ENCODE measurements at places on chromosomes 12 and 14.

DNA sequence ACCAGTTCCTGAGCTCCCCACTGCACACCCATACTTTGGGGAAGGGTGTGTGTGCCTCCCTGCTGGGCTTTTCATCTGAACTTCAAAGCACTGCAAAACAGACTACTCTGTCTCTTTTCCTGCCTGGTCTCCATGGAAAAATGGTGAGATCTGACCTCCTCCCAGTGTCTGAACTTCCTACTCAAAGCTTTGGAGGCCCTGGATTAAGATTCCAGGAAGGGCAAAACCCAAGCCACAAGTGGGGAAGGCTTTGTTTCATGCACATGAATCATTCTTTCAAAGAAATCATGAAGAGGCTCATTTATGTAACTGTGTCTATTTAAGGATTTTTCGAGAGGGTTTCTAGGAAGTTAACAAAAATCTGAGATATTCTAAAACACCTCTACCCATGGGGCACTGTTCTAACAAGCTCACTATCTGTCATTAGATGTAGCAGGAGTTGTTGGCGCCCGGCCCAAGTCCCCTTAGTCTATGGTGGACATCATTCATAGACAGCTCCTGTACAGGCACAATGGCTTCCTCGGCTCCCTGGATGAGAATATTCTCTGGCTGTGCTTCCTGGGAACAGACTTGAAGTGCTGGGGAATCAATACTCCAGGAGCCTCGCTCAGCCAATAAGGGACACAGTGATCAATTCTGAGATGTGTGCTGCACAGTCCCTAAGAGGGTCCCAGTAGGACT lies 224.0 kb downstream of the KTN1 start:
- DNase-seq, result no peak

GRCh38 chr12:5689773-5690172 lies 255.3 kb downstream of the ANO2 start:
- no peak for DNase-seq

DNA sequence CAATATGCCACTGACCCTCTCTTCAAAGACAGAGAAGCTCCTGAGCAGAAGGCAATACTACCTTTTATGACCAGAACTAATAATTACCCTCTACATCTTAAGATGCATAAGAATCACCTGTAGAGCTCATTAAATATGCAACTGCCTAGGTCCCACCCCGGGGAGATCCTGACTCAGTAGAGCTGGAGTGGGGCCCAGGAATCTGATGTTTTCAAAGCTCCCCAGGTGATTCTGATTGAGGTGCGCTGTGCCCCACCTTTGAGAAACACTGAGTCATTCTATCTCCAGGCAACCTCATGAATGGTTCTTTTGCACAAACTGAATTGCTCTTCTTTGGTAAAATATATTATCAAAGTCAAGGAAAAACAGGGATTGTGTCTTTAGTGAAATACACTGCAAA lies 149.3 kb upstream of the BMP4 start:
- DNase-seq, result no peak

DNA sequence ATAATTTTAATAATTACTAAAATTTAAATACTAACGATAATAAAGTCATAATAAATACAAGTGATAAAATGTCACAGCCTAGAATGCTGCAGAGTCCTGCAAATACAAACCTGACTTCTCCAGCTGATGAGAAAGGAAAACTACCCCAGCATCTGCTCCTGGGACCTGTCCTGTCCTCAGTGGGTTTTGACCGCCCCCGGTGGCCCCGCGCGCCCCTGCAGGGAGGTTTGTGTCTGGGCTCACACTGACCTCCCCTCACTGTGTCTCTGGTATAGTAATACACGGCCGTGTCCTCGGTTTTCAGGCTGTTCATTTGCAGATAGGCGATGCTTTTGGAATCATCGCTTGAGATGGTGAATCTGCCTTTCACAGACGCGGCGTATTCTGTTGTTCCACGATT lies 1139.4 kb downstream of the TMEM121 start:
- peak; percentile 38 for DNase-seq

DNA sequence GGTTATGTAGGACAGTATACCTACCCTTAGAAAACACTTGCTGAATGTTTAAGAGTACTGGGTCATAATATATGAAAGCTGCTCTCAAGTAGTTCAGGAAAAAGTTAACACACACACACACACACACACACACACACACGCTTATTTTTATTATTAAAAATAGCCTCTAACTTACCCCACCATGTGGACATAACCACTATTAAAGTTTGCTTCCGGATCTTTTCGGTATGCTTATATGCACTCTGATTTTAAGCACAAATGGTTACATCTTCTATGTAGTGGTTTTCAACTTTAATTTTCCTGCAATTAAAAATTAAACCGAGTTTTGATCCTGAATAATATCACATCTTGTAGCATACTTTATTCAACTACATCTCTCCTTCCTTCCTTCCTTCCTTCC lies 84.9 kb upstream of the TRAF3 start:
- DNase-seq, result no peak

- DNase-seq, result no peak
These were observed 452.6 kb downstream of the GLT1D1 start for GRCh38 chr12:129305851-129306250.

GRCh38 chr12:127145929-127146789 lies 1120.8 kb upstream of the TMEM132C start:
- DNase-seq, result peak; percentile 76

GRCh38 chr12:20696181-20696905 lies 1.2 kb downstream of the SLCO1C1 start:
- DNase-seq, result no peak

- no peak for DNase-seq
These were observed 10.7 kb upstream of the KRT80 start for GRCh38 chr12:52202361-52203078.

- DNase-seq, result no peak
These were observed 67.1 kb upstream of the DCN start for GRCh38 chr12:91249518-91250272.

GRCh38 chr12:7634561-7634960 lies 31.1 kb downstream of the APOBEC1 start:
- DNase-seq, result no peak

DNA sequence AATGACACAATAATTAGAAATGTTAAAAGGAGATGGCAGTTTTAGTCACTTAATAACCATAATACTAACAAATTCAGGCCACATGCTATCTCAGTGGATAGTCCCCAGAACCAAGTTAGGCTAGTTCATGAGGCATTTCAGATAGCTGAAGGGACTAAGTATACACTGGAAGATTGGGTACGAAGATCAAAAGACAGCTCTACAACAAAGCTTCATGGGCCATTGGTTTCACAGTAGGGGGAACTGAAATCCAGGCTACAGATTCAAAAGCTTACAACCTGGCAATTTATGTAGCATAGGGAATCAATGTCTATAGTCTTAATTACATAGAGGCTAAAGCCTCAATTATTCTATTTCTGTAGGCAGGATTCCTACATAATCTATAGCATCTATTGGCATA lies 343.0 kb downstream of the RGS6 start:
- no peak for DNase-seq

DNA sequence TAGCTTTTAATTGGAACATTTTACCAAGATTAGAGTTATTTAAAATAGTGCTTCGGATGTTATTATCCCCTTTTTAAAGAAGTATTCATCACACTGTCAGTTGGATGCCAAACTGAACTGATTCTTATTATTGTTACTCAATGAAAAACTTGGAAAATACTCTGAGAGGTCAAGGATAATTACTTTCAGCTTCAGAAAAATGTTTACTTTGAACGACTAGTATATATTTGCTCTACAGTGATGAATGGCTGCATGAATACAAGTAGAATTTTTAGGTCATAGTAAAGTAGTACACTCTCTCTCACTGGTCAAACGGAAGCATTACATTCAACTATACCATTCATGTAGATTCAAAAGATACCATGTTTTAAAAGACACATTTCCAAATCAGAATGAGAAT lies 269.2 kb downstream of the CCDC91 start:
- no peak for DNase-seq

DNA sequence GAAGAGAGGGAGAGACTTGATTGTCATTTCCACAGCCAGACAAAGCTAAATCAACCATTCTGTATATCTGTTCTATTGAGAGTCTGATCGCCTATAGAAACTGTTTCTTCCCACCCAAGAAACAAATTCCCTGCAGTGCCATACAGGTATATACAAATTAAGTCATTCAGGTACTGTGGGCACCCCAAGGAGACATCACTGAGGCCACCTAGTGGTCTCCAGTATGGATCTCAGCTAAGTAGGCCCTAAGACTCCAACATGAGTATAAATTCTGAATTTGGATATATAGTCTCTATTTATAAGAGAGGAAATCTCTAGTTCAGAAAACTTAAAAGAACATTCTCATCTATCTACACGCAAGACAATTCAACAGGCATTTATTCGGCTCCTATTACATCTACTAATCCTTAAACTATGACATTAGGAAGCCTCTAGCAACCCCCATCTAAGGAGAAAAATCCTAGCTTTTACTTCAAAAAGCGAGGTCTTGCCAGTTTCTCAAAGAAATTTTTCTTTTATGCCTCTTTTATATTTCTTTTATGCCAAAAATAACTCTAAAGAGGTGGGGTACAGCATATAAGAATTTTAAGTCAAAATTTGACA lies 62.6 kb downstream of the DCAF5 start:
- peak; percentile 16 for DNase-seq

DNA sequence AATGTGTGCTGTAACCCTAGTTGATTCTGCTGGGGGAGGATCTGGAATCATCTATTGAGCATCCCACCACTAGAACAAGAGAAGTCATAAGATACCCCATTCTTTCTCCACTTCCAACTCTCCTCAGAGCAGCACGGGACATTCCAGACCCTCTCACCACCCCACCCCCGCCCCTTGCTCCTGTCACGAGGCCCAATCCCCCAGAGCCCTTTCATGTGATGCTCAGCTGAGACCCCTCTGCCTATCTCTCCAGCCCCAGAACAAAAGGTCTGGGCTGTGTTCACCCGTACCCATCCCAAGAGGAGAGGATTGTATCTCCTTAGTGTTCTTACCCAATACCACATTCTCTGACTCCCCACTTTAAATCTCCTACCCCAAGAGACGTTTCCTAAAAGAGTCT lies 602 bp downstream of the PMEL start:
- no peak for DNase-seq

DNA sequence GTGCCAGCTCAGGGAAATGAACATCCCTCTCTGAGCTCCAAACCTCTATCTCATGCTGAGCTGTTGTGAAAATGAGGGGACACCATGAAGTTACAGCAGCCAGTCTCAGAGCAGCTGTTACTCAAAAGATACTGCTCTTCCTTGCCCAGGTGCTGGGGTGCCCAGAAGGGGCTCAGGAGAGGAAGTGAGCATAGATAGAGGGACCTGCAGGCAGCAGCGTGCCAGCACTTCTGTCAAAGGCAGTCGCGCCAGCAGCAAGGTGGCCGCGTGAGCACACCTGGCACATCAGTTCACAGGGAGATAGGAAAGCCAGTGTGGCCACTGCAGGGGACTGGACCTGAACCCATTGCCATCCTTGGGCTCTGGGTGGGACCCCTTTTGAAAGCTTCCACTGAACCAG lies 27.8 kb downstream of the C14orf132 start:
- DNase-seq, result no peak

- peak; percentile 54 for DNase-seq
These were observed 1.8 kb downstream of the TBC1D30 start for GRCh38 chr12:64826234-64826633.

- DNase-seq, result no peak
These were observed 46.1 kb upstream of the OTOGL start for GRCh38 chr12:80053051-80053790.

DNA sequence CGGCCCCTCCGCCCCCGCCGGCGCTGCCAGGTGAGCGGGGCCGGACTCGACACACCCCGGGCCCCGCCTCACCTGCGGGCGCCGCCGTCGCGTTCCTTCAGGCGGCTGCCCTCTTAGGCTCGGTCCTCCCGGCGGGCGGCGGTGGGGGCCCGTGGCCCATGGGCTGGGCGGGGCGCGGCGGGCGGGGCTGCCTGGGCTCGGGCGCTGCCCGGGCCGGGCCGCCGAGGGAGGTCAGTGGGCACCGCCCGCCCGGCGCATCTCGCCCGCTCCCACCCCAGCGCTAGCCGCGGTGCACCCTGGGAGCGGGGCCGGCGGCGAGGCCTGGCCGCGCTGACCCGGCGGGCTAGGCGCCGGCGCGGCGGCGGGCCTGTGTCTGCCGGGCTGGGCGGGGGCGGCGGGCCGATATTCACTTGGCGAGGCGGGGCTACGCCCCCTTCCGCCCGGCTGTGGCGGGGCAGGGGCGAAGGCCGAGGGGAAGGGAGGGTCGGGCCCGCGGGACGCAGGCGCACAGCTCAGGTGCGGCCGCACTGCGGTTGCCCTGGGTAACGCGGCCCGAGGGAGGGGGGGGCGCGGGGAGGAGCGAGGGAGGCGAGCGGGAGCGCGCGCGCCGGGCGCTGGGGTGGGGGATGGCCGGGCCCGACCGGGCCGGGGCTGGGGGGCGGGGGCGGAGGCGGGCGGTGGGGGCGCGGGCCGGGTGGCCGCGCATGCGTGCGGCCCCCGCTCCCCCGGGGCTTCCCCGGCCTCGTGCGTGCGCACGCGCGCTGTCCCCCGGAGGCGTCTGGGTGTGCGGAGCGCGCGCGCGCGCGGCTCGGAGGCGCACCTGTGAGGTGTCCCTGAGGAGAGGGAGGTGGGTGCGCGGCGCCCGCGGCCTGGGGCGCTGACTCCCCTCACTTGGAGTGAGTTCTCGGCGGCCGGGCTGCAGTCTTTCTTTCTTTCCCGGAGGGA lies at the start of the genes CCDC92 and ZNF664:
Gene CCDC92, minus strand, starts transcription at position 375 of the 945 bp plus-strand sequence. CDS start 28,526 bp downstream, outside the sequence.
Gene ZNF664, plus strand, starts transcription at position 759 of the 945 bp plus-strand sequence. CDS start 38,930 bp downstream, outside the sequence.
- DNase-seq, result peak; percentile 93

GRCh38 chr12:113136990-113137511 lies 1.5 kb upstream of the RASAL1 start:
- no peak for DNase-seq

DNA sequence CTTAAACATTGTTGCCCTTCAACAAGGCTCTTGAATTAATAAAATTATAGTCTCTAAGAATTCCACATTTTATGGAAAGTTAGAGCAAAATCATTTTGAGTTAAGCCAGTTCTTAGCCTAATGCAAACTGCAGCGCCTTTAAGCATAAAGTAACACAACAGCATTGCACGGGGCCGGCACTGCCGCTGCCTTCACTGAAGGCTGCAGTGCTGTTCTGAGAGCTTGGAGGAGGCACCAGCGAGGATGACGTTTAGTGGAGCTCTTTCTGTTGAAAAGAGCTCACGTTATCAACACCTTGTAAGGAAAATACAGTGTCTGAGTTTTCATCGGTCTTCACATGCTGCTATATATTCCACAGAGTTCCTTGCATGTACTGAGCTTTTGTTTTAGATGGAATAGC lies 38.3 kb upstream of the DYNC1H1 start:
- no peak for DNase-seq

DNA sequence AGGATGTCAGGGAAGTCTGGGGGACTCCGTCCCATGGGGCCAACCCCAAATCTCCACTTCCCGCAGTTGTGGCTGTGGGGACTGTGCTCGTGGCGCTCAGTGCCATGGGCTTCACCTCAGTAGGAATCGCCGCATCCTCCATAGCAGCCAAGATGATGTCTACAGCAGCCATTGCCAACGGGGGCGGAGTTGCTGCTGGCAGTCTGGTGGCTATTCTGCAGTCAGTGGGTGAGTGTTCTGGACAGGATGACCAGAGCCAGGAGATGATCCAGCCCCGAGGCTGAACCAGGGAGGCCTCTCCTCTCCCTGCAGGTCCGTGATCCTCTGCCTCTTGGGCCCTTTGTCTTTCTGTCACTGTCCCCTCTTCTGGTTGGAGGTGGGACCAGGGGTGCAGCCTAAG lies 8.8 kb upstream of the IFI27 start:
- DNase-seq, result no peak

- DNase-seq, result peak; percentile 45
These were observed 18.6 kb downstream of the DUSP6 start for GRCh38 chr12:89333564-89334252.
